Cortex of kidney (tissue), 1 donor: ENCODE measurements at places on chromosomes 5 and 9.

GRCh38 chr9:32665101-32665500 lies 29.6 kb upstream of the TAF1L start:
- no peak for DNase-seq

DNA sequence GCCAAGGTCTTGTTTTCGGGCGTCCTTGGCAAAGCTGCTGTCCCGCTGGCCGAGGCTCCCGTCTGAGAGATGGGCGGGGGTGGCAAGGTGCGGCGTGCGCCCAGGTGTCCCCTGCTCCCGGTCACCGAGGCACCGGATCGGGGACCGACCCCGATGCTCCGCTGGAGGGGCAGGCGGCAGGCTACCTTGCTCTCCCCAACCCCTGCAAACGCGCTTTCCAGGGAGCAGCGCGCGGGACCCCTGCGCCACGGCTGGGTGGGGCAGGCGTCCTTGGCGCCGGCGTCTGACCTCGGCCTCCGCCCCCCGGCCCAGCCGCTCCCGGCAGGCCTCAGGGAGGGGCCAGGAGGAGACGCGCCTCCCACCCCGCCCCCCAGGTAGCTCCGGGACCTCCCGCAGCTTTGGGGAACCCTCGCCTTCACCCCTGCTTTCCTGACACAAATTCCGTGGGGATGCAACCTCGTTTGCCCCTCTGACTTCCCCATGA lies 551 bp downstream of the N4BP3 start:
- no peak for DNase-seq

- DNase-seq: no peak
Measured at GRCh38 chr9:12849486-12850003, 74.7 kb downstream of the LURAP1L start.

GRCh38 chr9:88533951-88534455 lies 975 bp upstream of the NXNL2 start:
- no peak for DNase-seq

DNA sequence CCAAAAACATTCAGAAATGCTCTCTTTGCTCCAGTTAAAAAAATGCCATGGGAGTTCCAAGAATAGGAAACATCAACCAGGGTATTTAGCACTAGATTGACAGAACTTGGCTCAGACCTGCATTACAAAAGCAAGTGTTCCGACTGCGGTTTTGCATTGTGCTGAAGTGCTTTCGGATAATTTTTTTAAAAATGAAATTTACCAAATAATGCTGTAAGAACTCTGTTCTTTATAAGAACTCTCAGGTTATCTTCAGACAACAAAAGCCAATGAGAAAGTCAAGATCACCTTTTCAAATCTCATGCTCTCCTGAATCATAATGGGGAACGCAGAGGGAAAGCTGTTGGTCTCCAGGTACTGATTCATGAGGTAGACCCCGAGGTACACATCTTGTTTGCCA lies 483 bp upstream of the PLPP6 start:
- DNase-seq: no peak

GRCh38 chr9:37730256-37730655 lies 23.3 kb upstream of the TRMT10B start:
- DNase-seq: no peak

GRCh38 chr9:120117081-120117480 lies 462.9 kb downstream of the CDK5RAP2 start:
- no peak for DNase-seq

- no peak for DNase-seq
Measured at GRCh38 chr5:68264024-68264956, 48.7 kb downstream of the PIK3R1 start.

GRCh38 chr5:29897916-29898315 lies 1295.6 kb upstream of the CDH6 start:
- no peak for DNase-seq

- no peak for DNase-seq
Measured at GRCh38 chr5:138188626-138189025, 9.7 kb downstream of the KIF20A start.

GRCh38 chr5:93572101-93572607 lies 8.9 kb downstream of the NR2F1-AS1 start:
- no peak for DNase-seq
